Naive thymus-derived CD8-positive, alpha-beta T cell (primary cell): ENCODE measurements at places on chromosomes 5 and 9. TPM values are rescaled to one million over a fixed set of nuclear protein-coding genes. Genes with fewer than 3 reads are reported as not detected.

DNA sequence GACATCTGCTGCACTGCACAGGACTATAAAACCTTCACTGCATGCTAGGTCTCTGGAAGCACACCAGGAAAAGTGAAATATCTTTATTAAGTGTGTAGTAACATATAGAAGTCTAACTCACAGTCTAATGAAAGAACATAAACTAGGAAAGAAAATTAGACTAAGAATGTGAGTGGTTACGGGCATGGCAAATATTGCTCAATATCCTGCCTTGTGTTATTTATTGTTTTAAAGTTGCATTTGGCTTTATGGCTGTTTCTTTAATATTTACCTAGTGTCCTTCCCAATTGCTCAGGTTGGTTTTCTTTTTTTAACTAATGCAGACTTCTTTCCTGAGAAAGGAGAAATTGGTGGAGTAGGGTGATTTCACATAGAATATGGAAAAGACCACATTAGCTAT, 342.4 kb downstream of the KIAA0825 start:
- DNase-seq, result no peak

DNA sequence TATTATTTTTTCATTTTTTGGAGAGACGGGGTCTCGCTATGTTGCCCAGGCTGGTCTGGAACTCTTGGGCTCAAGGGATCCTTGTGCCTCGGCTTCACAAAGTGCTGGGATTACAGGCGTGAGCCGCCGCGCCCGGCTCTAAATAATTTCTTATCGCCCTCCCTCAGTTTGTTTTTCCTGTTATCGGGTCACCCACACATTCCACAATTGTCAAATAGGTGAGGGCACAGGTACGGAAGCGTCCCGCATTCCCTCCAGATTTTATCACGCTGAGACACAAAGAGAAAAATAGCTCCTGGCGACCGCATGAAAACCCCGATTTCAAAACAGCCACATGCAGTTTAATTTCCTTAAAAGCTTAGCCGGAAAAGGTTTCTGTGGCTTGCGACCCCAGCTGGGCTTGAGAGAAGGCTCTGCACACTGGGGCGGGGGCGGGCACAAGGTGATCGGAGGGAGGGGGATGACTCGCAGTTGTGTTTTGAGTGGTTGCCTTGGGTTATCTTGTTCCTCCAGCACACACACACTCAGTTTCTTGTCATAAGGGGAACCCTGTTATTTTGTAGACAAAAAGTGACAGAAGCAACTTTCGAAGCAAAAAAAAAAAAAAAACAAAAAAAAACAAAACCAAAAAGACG, 717 bp upstream of the IQGAP2 start:
- DNase-seq, result peak; percentile 88

DNA sequence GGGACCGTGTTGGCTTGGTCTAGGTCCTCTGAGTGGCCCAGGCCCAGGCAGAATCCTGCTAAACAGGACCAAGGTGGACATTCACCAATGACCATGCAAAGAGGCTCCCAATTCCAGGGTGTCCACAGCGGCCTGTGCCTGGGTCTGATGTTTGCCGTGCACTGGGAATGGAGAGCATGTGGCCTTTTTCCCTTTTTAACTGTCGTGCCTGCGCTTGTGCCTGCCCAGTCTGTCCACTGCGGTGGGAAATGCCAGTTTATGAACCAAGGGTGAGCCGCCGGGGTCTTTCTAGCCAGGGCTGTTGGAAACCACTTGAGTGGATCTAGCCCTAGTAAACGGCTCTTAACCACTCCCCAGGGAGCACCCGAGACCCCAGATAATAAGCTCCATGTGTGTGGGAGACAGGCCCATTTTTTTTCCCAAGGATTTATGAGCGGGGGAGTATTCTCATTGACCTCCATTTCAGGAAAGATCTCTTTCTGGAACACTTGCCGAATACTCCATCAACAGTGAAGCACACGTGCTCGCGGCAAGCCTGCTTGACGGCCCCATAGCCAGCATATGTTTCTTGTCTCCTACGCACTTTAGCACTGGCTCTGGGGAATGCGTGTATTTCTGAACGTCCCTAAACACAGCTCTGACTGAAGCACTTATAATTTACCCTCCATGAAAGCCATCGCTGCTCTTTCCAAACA, 93.2 kb upstream of the PHYKPL start:
- DNase-seq, result no peak

GRCh38 chr5:167295681-167296005, 995.8 kb upstream of the WWC1 start:
- no peak for DNase-seq

The HRH2 gene
- 2.0 TPM for total RNA-seq

The SSBP2 gene
- 40.6 TPM for total RNA-seq

DNA sequence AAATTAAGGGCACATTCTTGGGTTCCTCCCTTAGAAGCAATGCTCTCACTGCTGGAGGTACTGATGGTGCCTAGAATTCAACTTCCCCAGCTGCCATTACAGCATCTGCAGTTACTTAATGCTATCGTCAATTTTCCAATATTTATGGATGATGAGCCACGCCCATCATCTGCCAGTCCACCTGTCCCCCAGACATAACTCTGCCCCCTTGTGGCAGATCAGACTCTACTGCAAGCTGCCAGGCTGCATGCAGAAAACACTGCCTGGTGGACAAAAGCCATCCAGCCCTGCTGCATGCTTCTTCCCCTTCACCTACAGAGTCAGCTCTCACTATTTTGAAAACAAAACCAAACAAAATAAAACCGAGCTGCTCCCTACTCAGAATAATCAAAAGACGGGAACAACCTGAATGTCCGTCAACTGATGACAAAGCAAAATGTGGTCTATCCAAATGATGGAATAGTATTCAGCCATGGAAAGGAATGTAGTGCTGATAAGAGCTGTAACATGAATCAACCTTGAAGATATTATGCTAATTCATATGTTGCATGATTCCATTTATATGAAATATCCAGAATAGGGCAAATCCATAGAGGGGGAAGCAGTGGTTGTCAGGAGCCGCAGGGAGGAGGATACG, 66.4 kb downstream of the RETREG1 start:
- DNase-seq, result no peak

GRCh38 chr5:138948471-138949222, 73.5 kb upstream of the LRRTM2 start:
- DNase-seq, result no peak

DNA sequence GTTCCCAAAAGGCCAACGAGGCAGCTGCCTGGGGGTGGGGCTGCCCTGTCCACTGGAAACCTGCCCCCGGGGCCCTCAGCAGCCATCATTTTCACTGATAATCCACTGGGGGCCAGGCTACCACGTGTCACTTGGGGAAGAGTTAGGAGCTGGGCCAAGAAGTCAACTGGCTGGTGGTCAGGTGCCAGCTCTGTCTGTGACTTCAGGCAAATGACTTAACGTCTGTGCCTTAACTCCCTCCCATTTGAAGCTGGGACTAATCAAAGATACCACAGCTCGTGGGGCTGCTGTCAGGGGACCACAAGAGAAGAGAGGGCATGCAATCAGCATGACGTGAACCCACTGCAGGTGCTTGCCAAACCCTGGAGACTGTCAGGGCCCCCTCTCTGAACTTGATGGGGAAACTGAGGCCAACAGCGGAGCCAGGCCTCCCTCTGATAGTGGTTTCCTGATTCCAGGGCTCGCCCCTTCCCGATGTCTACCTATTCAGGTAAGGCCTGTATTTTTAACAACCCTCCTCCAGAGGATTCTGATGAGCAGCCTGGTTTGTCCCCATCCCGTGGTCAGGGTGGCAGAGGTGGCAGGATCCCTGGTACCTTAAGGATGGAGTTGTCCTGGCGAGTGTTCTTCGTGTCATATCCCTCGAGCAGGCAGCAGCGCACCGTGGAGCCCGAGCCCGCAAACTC, 12.3 kb upstream of the DPM2 start:
- DNase-seq, result no peak

The ZNF454 gene
- total RNA-seq, result 0.33 TPM

DNA sequence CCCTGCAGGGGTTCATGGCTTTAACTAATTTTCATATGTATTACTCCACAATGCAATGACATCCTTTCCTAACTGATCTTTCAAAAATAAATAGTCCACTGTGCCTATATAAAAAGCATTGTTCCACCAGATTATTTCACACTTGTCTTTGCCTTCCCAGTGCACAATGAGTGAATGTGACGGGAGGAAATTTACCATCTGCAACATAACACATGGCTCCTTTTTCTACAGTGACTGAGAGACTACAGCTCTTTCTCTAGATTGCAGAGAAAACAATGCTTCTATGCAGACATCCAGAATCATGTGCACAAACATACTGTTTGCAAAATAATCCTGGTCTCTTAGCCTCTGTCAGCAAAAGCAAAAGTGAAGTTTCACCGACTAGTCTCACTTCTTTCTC, 483.7 kb upstream of the PIK3R1 start:
- DNase-seq, result no peak

The CDH18 gene
- not detected for total RNA-seq

DNA sequence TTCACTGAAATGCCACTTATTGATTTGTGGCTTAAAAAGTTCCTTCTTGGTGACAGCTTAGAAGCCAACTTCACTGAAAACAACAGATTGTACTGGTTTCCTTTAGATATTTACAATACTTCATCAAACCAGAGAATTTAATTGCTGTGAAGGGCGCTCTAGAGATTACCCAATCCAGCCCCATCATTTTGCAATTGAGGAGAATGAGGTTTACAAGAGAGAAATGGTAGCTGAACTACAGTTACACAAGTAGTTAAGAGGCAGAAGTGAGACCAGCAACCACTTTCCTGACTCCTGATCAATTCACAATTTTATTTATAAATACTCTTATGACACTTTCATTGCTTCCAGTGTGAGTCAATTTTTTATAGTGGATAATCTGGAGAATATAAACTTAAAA, 103.5 kb upstream of the APC start:
- no peak for DNase-seq

The IL3 gene
- total RNA-seq, result not detected

The PCDHB8 gene
- not detected for total RNA-seq

DNA sequence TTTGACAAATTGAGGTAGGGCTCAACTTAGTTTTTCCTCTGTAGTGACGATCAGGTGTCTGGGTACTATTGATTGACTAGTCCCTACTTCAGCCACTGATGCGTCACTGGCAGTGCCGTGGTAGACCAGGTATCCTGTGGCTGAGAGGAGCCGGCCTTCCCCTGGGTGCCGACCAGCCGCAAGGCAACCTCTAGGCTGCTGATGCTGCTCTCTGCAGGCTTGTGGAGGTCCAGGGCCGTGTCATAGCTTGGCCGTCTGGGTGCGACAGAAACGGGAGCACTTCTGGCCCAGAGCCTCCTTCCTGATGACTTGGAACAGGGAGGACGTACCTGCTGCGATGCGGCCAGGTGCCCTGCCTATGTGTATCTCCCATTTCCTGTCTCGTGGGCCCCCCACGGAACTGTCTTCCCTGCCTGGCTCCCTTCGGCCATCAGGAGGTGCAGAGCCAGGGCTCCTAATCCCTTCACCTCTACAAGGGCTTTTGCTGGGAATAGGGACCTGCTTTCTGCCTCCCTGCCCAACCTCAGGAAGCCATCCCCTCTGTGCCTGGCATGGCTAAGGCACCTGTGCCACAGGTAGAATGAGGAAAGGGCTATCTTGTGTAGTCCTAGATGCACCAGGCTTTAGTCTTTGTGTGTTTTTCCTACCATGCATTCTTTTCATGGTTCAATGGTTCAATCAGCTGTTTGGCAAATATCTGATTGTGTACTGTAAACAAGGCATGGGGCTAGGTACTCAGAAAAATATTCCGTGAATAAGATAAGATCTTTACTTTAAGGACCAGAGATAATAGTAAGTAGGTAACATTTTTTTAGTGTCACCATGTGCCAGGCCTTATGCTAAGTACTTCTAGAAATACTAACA, 44.6 kb downstream of the MVB12B start:
- no peak for DNase-seq

DNA sequence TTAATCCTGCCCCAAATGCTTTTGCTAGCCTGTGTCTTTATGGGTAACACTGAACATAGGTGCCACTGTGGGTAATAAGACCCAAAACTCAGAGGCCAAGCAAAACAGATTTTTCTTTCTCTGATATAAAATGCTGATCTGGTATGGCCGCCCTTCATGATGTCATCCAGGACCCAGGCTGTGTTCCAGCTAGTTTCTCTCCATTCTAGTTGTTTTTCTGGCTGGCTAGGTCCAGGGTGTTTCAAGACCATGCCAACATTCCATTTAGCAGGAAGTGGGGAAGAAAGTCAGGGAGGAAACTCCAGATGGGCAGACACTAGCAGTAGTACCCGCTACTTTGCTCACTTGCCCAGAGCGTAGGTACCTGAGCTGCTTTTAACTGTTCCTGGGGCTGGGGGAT, 183.9 kb upstream of the OTULINL start:
- no peak for DNase-seq

The REXO4 gene
- total RNA-seq, result 42.4 TPM

- DNase-seq, result no peak
Observed at GRCh38 chr9:130897105-130897751, 616 bp upstream of the QRFP start.

The RLN1 gene
- 5.1 TPM for total RNA-seq

GRCh38 chr5:76125888-76126287, 42.7 kb downstream of the SV2C start:
- DNase-seq, result no peak

DNA sequence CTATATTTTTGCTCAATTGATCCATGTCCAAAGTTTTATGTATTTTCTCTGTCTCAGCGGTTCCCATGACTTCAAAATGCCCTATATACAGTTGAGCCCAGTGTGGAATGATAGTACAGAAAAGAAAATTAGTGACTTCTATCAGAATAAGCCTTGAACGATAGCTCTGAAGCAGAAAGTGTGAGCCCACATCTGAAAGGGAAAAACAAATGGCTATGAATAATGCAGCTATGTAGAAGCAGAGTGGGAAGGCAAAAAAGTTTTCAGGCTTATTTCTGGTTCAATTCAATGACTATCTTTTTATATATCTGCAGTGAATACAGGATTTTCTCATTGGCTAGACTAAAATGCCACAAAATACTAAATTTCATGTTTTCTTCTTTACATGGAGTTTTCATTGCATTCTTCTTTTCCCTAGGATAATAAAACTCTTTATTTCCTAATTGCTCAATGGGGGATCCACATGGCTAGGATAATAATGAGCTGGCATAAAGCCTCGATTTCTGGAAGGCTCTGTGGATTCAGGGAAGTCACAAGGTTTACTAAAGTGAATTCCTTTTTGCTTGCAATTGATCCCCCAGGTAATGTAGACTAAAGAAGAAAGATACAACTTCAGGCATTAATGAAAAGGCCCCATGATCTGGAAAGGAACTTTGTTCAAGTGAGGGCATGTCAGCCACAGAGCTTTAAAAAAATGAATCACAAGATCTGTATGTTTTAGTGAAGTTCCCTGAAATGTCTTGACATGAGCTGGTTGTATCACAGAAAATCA, 377.0 kb upstream of the RIOK2 start:
- no peak for DNase-seq

DNA sequence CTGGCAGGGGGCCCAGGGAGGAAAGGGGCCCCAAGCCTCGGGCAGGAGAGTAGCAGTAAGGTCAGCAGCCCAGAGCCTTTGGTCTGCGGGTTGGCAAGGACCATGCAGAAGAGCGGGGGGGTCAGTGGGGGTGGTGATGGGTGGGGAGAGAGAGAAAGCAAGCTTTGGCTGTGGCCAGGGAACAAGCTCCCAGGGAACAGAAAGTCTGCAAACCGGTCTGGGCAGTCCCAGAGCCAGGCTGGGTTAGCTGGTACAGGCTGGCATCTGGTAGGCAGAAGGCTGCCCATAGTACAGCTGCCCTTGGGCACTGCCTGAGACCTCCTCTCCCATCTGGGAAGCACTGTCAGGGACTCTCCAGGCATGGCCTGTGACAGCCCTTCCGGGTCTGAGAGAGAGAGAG, 10.5 kb upstream of the EPB41L4B start:
- DNase-seq, result no peak
